ENCODE measurements at places on chromosomes 3 and 15.

GRCh38 chr15:85312929-85313331 lies 67.5 kb upstream of the AKAP13 start:
- DNase-seq: no peak

DNA sequence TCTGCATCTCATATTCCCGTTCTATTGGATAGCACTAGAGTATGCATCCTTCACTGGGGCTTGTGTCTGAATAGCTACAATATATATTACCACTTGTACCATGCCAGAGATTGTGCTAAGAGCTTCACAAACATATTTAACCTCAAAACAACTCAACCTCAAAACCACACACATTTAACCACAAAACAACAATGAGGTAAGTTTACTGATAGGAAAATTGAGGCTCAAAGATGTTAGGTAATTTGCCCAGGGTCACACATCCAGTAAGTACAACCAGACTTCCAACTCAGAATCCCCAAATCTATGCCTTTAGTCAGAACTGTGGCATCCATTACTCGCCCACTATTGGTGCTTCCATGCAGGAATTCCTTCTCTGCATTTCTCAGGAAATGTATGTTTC lies 220.0 kb downstream of the FAM43A start:
- DNase-seq: no peak

DNA sequence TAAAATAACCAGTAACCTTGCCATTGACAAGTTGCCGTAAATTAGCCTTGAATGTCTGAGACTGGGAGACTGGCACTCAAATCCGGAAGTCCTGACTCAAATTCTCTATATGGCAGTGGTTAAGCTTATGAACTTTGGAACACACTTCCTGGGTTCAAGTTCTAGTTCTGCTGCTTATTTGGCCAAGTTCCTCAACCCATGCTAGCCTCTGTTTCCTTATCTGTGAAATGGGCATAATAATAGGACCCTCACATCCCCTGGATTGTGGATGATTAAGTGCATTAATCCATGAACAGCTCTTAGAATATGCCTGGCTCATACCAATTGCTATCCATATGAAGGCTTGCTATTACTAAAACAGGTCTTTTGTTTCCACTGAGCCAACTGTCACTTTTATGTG lies 311.5 kb downstream of the EDEM1 start:
- DNase-seq: no peak

DNA sequence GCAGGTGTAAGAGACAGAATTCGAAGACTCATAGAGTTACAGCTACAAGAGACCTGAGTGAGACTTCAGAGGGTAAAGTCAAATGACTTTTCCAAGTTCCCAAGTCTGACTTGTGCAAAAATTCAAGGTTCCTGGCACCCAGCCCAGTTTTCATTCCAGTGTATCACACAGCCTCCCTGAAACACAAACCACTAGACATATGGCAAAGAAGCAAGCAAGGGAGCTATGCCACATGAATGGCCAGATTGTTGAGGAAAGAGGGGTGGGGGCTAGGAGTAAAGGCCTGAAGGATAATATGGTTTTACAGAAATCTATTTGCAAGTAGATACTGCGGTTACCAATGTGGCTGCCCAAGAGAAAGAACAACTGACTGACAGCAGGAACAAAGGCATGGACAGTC lies 301.2 kb downstream of the MECOM start:
- DNase-seq: no peak

Measured in hematopoietic multipotent progenitor cell treated with erythropoietin and hydrocortisone succinate and interleukin-3 and kit ligand, for 17 days (in vitro differentiated cells).